MV-4-11 (cell line): ENCODE measurements at places on chromosomes 3 and 15.

DNA sequence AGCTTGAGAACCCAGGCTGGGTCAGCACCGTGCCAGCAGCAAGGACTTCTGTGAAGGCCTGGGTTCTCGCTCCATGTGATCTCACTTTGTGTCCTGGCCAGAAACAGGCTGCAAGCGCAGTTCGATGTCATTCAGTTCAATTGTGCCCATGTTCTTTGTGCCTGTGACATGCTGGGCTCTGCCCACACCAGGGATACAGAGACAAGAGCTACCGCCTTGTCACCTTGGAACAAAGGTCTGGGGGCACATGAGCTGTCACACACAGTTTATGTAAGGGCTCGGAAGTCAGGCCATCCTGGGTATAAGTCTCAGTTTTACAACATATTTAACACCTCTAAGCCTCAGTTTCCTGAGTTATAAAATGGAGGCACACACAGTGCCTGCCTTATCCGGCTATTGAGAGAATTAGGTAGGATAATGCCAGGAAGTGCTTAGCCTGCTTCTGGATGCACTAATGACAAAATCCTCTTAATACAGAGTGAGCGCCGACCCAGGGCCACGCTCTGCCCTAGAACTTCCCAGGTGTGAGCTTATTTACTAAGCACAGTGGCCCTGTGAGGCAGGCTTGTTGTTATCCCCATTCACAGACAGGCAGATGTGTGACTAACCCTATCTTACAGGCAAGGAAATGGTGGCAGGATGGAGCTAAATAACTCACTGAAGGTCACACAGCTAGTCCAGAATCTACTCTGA lies 50.4 kb upstream of the LIMD1 start:
- DNase-seq, result no peak

DNA sequence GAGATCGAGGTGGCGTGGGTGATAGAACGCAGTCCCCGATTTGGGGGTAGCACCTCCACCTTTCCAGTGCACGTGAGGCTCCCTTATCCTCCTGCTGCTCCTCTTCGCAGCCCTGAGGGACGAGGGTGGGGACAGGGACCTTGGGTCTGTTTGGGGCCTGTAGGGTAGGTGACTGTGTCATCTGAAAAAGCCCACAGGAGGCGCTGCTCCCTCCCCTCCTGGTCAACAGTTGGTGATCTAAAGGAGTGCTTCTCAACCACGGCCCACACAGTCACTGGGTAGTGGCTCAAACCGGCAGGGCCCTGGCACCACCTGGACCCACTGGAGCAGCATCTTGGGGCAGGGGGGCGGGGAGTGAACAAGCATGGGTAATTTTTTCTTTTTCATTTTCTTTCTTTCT lies 7.1 kb downstream of the LRRK1 start:
- DNase-seq, result no peak

GRCh38 chr3:61601831-61602230 lies 40.5 kb downstream of the PTPRG start:
- no peak for DNase-seq

DNA sequence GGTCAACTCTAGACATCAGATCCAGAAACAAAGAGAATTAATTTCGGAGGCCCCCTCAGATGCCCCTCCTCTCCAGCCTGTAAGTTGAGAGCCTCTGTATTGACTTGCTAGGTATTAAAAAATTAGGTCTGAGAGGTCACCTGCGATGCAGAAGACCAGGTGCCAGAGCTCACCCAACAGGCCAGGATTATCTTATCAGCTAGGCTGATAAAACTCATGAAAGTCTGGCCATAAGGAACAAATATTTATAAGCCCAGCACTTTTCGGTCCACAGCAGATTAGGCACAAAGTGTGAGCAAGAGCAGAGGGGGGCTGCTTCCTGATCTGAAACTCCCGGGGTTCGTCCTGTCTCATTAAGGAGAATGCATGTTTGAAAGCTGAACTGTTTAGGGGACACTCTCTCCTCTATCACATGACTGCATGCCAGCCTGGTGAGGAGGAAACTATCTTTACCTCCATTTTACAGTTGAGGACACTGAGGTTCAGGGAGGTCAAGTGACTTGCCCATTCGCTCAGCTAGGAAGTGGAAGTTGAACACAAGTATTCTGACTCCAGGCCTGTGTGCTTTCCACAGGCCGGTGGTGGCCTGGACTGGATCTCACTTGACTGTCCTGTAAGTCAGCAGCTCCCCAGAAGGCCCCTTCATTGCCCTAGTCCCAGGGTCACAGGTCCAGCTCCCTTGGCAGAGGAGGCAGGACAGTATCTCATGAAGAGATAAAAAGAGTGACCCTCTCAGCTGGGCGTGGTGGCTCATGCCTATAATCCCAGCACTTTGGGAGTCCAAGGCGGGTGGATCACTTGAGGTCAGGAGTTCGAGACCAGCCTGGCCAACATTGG lies 39.6 kb upstream of the MAGEF1 start:
- DNase-seq, result no peak

DNA sequence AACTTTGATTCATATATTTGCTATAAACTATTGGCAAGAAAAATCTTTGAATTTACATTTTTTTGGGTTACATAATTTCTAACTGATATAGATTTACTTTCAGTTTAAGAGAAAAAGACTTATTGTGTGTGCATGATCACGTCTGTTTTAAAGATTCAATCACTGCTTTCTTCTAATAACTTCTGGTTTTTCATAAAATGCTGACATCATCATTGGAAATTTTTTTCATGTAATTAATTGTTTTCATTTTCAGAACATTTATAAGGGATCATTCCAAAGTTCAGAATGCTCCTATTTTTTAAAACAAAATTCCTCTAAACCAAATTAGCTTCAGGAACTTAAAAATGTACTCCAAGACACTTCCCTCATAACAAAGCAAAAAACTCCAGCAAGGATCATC lies 500.7 kb upstream of the GBE1 start:
- DNase-seq, result no peak

DNA sequence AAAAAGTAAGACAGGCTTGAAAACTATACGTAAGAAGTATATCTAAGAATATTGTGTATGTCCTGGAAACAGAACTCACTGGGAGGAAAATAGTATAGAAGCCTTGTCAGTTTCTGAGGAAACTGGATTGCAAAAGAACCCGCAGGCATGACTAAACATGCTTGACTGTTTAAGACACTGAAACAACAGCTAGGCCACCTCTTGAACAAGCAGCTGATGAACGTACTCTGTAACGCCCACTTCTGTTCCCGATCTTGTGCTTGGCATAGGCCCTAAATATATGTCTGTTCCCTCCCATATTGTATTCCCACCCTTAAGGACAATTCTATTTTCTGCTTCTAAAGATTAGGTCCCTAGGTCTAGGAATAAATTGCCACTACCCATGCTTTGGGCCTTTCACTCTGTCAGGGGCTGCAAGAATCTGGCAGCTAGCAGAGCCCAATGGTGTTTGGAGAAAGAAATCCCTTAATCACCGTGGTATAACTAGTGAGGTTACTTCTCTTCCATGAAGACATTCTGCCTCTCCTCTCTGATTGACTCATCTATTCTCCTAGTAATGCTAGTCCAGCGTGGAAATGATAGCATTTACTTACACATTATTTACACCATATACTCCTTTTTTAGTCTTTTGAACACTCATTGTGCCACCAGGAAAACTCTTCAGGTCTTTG lies 46.2 kb downstream of the CD200 start:
- DNase-seq, result peak; percentile 94

DNA sequence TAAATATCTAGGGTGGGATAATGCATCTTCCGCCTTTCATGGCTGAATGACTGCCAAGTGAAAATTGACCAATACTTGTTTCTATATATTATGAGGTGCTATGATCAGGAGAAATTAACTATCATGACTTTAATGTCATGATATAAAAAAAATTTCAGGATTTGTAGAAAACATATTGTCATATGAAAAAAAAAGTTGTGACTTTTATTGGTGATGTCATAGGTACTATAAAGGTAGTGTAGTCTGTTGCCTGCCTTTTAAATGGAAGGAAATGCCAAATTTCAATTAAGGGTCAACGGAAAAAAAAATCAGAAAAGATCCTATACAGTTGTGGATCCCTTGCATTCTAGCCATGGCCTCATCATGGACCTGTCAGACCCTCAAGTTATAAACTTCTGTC lies 15.5 kb downstream of the LRRC3B start:
- no peak for DNase-seq

- DNase-seq, result peak; percentile 10
Measured at GRCh38 chr3:74599564-74599963, 14.9 kb downstream of the CNTN3 start.

DNA sequence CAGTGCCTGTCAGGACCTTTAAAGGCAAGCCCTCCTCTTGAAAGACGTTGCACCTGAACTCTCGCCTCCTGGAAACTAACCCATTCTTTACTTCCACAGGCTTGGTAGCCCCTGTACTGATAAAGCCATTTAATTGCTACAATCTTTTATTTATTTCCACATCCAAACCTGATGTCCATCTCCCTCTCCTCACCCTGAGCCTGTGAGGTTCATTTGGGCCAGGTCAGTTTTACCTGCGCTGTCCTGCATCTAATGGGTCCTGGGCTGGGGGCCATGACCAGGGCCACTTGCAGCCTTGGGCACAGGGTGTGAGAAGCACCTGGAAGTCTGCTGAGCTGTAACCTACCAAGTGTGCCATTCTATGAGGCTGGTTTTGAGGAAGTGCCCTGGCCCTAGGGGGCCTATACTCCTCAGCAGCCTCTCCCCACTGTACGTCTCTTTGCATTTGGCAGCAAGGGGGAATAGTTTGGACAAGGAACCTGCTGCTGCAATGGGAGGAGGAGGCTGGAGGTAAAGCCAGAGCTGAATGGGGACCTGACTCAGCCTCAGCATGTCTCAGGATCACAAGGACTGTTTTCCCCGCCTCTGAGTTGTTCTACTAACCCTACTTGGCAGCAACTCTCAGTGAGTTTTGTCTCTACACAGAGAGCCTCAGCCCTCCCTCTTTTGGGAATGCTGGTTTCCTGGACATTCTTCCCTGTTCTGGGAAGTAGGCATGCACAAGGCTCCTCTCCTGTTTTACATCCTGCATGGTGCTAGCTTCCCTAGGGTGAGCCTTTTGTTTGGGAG lies 53.8 kb downstream of the WDR76 start:
- DNase-seq, result no peak

- DNase-seq, result peak; percentile 94
Measured at GRCh38 chr3:151265866-151266265, 12.5 kb downstream of the P2RY14 start.

DNA sequence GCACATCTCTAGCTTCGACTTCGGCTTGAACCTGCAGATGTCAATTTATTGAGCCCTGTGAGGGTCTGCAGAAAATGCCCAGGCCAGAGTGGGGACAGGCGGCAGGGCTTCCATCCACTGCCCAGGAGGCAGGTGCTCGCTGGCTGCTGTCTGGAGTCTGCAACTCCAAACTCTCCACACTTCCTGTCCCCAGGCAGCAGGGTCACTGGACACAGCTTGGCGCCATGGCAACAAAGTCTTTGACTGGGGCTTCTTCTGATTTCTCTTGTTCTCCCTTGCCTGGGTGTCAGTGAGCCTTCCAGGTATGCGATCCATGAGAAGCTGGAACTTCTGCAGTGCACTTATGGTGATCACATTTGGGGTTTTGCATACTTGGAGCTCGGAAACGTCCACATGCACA lies 33.5 kb downstream of the SV2B start:
- no peak for DNase-seq

- no peak for DNase-seq
Measured at GRCh38 chr3:124599147-124599765, 131.0 kb upstream of the UMPS start.

DNA sequence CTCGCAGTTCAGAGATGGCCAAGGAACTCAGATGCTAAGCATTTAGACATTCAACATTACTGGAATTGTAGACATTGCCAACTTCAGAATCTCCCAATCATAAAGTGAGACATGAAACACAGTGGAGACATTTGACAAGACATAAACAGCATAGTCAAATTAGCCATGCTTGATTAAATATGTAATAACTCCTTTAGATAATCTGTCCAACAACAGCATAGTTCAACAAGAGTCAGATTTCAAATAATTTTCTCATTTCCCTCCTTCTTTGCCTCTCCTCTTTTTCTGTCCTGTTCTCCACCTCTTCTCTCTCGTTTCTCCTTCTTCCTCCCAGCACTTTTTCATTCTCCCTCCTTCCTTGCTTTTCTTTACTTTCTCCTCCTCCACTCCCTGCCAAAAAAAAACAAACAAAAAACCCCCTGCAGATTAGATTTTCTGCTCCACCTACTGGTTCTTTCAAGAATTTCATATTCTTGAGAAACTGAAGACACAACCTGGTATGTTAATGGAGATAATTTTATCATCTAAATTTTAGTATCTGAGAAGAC lies 20.2 kb downstream of the CPOX start:
- DNase-seq, result peak; percentile 26

DNA sequence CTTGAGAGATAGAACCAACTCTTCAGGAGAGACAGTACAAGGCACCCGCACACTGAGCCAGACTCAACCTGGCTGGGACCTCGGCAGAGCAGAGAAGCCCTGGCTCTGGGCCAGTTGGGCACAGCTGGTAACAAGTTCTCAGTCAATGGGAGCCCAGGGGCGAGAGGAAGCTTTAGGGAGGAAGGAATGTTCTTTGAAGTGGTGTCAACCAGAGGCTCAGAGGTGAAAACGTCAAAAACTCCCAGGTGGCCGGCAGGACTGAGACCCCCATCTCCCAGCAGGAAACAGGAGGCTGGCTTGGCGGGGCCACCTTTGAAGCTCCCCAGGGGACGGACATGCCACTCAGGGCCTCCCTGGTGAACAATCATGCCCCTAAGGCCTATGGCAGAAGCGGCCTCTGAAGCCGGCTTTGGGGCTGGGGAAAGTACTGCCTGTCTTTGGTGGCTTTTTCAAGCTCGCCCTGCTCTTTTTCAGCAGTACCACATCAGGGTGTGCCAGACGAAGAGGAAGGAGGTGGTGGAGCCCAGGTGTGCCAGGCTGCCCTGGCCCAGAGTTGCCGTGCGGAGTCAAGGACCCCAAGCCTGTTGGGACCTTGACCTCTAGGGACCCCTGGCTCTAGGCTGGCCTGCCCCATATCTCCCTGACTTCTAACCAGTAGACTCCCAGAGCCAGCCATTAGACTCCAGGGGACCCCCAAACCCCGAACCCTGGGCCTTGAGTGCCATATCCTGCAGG lies 16.7 kb upstream of the TBC1D21 start:
- no peak for DNase-seq

- peak; percentile 32 for DNase-seq
Measured at GRCh38 chr15:42059661-42060476, 34.5 kb downstream of the PLA2G4D start.

GRCh38 chr3:103614719-103615118 lies 1179.9 kb downstream of the ZPLD1 start:
- no peak for DNase-seq

- no peak for DNase-seq
Measured at GRCh38 chr3:160538895-160539294, 26.5 kb downstream of the KPNA4 start.

DNA sequence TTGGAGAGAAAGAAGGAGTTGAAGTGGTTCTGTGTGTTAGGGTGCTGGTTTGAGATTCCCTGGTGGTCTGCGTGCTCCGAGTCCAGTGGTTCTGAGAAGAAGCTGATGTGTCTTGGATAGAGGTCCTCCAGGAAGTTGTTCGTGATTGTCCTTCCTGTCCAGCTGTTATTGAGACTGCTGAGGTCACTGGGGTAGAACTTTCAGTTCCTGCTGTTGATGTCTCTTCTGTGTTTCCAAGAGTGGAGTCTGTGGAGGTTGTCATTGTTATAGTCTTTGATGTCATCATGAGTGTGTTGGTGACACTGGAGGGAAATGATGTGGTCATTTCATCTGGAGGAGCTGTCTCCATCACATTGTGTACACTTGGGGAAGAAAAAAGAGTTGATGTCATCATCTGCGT lies 20.8 kb downstream of the MUC4 start:
- no peak for DNase-seq

GRCh38 chr3:153617463-153617862 lies 455.4 kb downstream of the RAP2B start:
- no peak for DNase-seq
